NCI-H2227 treated with DMSO at 0.1 percent for 48 hours (cell line): ENCODE measurements at places on chromosomes 11 and 22.
A peak's percentile ranks its signal among the peaks of the same experiment; 100 is the strongest.

DNA sequence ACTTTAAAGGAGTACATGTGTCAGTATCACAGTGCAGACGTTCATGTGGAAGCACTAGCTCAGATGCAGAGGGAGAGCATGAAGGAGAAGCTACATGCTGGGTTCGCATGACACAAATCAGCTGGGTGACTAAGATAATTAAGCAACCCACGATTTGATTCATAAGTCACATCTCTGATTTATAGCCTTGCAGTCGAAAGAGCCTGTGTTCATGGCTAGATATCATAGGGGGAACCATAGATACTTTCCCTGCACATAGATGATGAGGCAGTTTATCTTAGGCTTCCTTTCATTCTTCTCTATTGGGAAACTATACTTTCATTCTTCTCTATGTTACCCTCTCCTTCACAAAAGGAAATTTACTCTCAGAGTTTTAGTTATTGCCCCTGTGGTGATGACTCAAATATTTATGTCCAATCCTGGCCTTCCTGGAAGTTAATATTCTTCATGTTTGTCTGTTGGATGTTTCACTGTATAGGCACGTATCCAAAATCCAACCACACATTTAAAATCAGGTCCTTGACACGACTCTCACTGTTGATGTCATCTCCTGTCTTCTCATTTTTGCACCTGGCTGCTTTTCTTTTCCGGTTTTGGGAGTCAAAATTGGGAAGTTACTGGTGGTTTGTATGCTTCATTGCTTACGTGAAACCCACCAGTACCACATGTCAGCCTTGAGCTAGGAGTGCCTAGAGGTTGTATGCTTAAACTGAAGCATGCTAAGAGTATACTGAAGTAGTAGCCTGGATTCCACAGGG is 56.3 kb upstream of the SLC5A12 start:
- no peak for DNase-seq

GRCh38 chr11:108034034-108034433 is 25.3 kb downstream of the CUL5 start:
- DNase-seq, result no peak

DNA sequence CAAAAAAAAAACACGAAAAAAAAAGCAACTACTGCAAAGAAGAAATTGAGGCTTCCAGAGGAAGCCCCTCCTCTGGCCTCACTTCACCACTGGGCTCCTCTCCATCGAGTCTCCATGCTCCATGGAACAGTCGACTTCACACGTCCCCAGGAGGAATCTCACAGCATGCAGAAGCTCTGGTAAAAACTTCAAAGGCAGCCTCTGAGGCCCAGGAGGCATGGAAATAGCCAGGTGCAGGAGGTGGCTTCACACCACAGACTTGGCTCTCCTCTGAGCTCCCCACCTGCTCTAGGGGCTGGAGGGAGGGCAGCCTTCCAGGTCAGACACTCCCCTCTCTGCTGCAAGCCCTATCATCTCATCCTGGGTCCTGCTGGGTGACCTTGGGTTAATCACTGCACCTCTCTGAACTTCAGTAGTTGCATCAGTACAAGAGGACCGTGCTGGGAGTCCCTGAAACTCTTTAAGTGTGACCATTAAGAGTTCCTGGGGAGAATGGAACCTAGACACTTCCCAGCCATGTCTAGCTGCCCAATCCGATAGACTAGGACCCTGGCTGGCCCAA is 8.2 kb downstream of the PDE2A start:
- DNase-seq, result no peak

DNA sequence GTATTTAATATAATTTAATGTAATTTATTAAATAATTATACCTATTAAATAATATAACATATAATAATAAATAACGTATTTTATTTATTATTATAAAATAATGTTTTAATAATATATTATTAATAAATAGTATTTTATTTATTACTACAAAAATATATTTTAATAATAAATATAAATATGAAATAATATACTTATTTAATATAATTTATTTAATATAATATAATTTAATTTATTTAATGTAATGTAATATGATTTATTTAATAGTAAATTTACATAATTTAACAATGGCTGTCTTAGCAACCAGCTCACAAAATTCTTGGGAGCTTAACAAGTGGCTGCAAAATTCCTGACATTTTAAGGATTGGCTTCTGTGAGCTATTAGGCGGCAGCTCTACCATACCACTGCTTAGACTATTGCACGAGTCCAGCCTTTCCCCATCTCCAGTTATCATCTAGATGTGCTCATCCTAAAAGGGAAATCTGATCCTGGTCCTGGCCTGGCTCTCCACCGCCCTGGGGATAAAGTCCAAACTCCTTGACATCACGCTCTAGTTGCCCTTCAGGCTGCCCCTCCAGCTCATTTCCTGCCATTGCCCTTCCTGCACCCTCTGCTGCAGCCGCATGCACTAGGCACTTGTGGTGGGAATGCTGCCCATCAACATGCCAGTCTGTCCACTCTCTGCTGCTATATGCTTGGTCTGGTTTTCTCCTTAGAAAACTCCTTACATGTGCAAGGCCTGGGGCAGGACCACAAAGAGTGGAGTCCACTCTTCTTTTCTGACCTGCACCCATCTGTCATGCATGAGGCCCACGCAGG is 9.8 kb downstream of the MMP20 start:
- no peak for DNase-seq

- DNase-seq, result no peak
Observed at GRCh38 chr11:33920838-33921613, 29.1 kb upstream of the LMO2 start.

- no peak for DNase-seq
Observed at GRCh38 chr11:103744496-103745153, 291.8 kb upstream of the DDI1 start.

DNA sequence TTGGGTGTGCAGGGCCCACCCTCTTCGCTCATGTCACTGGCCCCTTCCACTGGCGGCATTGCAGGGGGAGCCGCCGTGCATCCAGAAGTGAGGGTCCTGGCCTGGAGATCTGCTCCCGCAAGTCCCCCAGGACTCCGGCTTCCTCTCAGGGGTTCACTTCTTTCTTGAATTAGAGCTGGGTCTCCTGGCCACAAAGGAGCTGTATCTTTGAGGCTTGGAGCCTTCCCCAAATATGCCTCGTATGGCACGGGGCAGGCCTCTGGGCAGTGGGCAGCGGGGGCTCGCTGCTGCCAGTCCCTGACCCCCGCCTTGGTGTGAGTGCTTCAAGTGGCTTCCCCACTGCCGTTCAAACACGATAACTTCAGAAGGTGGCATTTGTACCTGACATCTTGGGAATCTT is 7.4 kb upstream of the IFITM3 start:
- no peak for DNase-seq

DNA sequence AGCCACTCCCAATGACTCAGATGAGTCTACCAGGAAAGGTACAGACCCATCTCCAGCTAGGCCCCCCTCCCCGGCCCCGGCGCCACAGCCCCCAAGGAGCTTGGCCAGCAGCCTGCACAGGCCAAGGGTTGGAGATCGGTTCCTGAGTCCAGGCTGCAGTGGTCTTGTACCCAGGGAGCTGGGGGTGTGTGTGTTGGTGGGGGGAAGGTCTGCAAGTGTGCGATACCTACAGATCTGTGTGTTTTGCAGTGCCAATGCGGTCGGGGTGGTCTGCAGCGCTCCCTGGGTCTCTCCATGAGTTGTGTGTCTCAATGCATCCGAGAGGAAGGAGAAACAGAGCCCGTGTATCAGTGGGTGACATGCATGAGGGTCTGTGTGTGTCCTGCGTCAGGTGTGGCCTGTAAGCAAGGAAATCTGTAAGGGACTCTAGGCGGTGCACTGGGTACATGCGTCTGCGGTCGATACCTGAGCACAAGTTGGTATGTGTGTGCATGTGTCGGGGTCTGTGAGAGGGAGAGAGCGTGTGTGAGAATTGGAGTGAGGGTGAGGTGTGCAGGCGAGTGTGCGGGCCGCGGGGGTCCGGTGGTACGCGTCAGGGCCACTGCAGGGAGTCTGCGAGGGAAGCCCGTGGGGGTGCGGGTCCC is 645 bp downstream of the CDC42BPG start:
- no peak for DNase-seq

DNA sequence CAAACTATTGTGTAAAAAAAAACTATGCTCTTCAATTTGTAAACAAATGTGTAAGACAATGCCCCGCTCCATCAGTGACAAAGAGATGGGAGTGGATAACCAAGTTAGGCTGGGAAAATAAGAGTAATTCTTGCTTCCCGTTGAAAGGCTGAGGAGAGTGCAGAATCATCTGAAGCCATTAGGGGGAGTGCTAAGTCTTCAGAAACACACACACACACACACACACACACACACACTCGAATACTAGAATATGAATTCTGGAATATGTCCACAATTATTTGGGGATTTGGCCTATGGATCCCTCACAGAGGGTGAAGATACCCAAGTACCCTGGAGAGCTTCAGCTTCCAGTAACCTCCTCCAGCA is 27.8 kb upstream of the ROBO3 start:
- DNase-seq, result peak; percentile 64

- no peak for DNase-seq
Observed at GRCh38 chr11:103610435-103610834, 426.0 kb upstream of the DDI1 start.

- no peak for DNase-seq
Observed at GRCh38 chr22:28505416-28506149, 174.1 kb downstream of the TTC28 start.

DNA sequence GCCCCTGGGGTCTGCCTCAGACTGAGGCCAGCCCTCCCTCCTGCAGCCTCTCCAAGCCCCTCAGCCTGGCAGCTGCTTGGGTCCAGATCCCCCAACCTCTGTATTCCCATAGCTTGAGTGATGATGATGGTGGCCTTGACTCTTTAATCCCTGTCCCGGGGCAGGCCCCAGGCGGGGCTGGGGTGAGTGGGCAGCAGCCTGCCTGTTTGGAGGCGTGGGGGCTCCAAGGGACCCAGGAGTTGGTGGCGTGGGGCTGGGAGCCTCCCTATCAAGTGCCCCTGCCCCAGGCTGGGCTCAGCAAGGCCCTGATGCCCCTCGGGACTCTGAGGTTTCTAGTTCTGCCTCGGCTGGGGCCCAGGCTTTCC is 22.5 kb downstream of the PPIL2 start:
- no peak for DNase-seq

DNA sequence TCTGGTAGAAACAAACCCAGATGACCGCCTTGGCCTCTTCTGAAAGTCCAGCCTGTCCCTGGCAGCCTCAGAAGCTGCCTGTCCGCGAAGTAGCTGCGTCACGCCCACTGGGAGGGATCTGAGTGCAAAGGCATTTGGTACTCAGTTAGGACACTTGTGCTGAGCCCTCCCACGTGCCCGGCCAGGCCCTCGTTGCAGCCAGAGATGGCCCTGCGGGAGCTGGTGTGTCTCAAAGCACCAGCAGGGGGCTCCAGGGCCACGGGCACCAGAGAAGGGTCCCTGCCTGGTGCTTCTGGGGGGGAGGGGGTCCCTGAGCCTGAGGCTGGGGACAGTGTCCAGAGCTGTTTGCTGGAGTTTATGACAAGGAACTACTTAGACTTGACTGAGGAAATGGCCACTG is 5.8 kb downstream of the SELENOO start:
- no peak for DNase-seq

DNA sequence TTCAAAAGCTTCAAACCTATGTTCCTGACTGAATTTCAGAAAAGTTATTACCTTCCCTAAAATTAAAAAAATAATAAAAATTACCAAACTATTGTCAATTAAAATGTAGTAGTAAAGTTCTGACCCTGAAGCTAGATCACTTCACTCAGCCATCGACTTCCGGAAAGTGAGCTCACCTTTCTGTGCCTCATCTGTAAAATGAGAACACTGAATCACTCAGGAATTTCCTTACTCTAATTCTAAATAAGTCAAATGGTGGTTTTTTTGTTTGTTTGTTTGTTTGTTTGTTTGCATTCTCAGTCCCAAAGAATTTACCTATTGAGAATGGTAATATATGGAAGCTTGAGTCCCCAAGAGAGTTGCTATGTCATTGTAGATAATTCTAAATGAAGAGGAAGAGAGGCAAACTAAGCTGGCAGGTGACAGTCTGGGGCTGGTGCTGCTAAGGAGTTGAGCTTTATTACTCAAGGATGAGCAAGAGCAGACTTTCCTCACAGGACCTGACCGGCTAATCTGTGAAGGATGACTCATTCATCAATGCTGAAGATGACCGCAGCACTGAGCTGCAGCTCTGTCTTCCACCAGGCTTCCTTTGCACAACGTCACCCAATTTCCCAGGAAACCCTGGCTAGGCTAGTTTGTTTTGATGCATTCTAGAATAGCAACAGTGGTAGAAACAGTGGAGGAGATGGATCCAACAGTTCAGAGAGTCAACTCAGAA is 248.8 kb downstream of the RAB38 start:
- no peak for DNase-seq

GRCh38 chr11:122776546-122776945 is 61.8 kb upstream of the CRTAM start:
- no peak for DNase-seq

GRCh38 chr11:77559686-77560401 is 29.9 kb upstream of the AQP11 start:
- no peak for DNase-seq

DNA sequence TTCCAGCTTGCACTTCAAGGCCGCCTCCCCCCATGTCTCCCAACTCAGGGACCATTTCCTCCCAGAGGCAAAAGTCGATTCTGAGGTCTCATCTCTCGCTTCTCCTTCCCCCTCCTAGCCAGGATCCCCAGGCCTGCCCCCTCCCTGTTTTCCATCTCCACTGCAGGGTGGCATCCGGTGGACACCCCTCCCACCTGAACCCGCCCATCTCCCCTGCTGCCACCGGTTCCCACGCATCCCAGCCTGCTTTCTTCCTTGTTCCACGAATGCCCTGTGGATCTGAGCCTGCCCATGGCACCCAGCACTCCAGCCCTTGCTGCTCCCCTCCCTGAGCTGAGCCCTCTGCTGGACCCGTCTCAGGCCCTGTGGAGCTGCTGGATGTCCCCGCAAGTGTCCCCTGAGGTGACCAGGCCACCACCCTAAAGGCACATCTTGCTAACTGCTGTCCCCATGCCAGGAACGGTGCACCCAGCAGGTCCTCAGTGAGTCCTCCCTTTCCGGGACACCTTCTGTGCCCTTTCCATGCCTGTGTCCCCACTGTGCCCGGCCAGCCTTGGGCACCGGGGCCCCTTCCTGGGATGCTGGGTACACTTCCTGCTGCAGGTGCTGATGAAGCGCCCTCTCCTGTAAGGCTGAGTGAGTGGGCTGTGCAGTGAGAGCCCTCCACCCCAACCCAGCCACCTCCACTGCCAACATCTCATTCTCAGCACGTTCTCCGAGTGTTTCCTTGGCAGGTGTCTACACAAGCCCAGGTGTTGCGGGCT is 936 bp downstream of the IL17REL start:
- no peak for DNase-seq

GRCh38 chr11:117232092-117232878 is at the start of gene RNF214:
Gene RNF214, plus strand, starts transcription at chr11:117232671. Its CDS starts 1,602 bp downstream, at chr11:117234273.
- peak; percentile 47 for DNase-seq

DNA sequence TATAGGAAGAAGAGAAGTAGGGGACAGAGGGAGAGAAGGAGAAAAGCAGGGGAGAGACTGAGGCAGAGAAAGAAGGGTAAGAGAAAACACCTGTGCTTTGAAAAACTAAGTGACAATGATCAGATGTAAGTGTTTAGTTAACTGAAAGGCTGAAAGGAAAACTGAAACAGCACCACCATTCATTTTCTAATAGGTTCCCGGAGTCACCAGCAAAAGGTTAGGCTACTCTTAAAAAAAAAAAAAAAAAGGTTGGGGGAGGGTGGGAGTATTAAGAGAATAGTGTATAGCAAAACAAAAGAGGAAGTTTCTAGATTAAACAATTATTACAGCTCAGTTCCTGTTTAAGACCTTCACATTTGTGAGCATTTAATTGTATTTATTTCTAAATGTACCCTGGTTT is 113.8 kb downstream of the CADM1 start:
- DNase-seq, result no peak

- no peak for DNase-seq
Observed at GRCh38 chr22:39723899-39724351, 153.4 kb downstream of the CACNA1I start.
